ENCODE measurements at places on chromosomes 6 and 20.

DNA sequence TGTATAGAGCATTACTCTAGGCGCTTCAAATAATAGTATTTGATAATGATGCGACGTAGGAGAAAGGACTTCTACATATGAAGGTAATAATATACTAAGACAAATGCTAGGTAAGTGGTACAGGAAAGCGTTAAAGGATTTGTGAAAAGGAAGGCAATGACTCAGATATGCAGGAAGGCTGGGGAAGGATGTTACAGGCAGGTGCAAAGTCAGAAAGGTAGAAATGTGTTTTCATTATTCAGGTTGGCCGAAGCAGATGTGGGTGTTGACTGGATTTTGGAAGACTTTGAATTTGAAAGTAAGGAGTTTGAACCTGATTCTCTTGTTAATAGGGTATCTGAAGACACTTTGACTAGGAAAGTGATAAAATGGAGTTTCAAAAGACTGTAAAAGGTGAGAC, 51.0 kb downstream of the STK4 start:
- no peak for DNase-seq

DNA sequence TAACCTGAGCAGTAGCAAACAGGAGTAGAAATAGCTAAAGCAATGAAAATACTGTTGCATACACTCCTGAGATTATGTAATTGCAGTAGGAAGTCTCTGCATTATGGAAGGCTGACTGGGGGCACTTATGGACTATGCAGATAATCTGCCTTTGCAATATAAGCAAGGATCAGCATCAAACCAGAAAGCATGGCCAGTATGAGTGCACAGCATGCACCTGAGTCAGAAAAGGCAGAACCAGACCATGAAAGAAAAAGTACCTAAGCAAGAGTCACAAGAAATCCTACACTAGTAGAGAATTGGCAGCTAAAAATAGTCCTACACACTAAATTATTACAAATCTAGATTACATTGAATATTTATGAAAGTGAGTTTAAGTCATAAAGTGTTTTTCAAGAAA, 164.3 kb downstream of the KIF6 start:
- DNase-seq = no peak

DNA sequence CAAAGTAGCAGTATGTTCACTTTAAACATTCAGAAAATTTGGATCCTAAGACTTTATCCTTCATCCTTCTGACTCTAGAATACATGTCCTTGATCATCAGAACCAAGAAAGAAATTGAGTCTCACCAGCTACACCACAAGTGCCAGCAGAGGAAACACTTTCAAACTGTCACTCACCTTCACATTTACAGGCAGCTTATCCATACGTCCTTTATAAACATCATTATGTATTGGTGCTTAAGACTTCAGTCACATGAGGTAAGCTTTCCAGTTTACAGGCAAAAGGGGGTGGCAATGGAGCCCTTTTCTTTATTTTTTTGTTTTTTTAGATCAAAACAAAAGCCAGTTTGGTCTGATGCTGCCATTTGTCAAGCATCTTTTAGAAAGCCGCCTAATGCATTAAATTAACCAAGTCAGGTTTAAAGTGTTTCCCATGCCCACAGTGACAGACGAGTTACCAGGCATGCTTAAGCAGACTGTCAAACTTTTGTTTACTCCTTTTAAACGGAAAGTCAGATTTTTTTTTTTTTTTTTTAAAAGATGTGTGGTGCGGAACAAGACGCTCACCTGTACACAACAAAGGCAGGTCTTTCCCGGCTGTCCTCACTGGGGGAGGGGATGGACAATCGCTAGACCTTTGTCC, 952 bp upstream of the BRPF3 start:
- peak; percentile 26 for DNase-seq

DNA sequence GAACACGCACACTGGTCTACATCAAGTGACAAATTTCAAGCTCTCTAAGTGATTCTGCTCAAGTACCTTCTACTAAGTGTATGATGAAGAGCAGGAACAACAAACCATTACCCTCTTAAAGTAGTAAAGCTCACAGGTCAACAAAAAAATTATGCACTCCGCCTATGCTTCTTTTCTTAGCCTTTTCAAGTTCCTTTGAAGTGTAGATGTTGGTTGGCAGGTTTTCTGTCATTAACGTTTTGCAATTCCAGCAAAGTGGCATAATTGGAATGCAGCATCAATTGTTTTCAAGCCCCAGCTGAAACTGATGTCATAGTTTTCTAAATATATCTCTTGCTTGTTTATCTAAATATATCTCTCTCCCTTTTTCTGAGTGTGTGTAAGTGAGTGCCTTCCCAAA, 396.9 kb upstream of the EYS start:
- no peak for DNase-seq

DNA sequence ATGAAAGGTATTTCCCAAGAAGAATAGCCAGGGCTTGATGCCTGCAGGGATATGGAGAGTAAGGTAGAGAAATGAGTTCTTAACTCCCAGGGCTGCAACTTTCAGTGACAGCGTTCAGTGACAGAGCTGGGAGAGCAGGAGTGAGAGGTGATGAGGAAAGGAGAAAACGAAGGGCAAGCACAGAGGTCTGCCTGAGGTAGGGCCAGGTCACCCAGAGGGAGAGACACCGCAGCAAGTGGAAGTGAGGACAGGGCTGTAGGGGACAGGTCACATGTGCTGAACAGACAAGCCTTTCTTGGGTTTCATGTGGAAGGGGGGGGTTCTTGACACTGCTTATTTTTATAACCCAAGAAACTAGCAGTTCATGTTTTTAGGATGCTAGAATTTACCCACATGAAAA, 72.5 kb downstream of the PREP start:
- DNase-seq = no peak

Data from NCI-H2171 treated with DMSO at 0.1 percent for 48 hours (cell line).